ENCODE measurements at places on chromosomes 1 and 21.

DNA sequence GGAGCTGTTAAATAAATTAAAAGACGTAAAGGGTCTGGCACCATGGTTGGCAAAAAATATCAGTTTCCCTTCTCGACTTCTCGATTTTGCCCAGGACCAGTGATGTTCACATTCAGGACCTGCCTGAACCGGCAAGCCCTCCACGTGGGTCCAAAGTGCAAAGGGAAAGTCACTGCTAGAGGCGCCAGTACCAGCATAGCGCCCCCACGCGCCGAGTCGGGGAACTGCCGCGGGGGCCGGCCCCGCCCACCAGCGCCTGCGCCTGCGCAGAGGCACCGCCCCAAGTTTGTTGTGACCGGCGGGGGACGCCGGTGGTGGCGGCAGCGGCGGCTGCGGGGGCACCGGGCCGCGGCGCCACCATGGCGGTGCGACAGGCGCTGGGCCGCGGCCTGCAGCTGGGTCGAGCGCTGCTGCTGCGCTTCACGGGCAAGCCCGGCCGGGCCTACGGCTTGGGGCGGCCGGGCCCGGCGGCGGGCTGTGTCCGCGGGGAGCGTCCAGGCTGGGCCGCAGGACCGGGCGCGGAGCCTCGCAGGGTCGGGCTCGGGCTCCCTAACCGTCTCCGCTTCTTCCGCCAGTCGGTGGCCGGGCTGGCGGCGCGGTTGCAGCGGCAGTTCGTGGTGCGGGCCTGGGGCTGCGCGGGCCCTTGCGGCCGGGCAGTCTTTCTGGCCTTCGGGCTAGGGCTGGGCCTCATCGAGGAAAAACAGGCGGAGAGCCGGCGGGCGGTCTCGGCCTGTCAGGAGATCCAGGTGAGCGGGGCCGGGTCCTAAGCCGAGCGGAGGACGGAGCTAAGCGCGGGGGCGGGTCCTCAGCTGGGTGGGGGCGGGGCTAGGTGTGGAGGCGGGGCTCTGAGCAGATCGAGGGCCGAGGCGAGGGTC is at the start of gene PINK1:
Gene PINK1 (plus strand): TSS at position 269 of the 875 bp plus-strand sequence. CDS start 91 bp downstream, at position 360.
- DNase-seq = peak; percentile 85

GRCh38 chr1:178371235-178371634 is 125.5 kb downstream of the CLEC20A start:
- no peak for DNase-seq

GRCh38 chr1:193348769-193349535 is 162.5 kb upstream of the B3GALT2 start:
- DNase-seq = no peak

DNA sequence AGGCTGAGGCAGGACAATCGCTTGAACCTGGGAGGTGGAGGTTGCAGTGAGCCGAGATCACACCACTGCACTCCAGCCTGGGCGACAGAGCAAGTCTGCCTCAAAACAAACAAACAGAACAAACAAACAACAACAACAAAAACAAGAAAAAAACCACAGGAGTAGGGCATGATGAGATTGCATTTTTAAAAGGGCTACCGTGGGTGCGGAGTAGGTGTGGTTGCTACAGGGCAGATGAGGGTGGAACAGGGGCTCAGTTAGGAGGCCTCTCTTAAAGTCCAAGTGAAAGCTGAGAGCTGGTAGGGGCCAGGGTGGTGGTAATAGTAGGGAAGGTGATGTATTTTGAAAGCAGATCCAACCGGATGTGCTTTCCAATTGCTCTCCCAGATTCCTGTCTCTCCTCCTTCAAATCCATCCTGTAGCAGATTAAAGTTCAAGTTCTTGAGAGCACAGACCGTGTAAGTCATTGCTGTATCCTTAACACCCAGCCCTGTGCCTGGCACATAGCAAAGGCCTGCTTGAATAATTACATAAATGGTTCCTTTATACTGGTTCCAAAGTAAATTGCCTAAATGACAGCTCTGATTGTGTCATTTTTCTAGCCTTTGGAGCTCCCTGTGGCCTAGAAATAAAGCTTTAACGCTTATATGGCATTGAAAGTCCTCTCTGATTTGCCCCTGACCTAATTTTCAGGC is 4.2 kb upstream of the LINGO4 start:
- no peak for DNase-seq

GRCh38 chr1:95118710-95119109 is 1.6 kb downstream of the TLCD4 start:
- no peak for DNase-seq

DNA sequence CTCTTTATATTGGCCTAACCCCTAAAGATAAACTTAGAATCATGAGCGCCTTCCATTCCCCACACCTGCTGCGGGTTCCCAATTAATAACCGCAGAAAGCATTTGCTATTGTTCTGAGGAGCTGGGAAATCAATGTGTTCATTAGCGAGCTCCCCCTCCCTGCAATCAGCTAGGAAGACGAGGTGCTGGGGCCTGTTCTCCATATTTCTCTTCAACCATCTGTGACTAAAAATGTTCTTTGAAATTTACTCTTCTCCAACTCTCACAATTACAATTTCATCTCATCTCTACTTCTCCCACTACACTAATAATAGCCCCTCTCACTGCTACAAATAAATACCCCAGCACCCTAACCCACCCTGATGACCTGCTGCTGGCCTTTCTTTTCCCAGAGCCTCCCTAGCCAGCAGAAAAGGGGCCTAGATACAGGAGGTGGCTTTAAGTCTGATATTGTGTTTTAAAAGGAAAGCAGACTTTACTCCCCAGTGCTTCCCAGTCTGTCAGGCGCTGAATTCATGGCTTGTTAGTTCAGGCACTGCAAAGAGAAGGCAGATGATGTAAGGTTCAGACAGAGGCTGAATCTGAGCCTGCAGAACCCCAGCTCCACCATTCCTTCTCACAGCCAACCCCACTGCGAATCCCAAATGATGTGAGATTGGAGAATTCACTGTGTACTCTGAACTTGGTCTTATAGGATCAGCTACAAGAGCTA is 477.5 kb upstream of the DAB1 start:
- DNase-seq = no peak

DNA sequence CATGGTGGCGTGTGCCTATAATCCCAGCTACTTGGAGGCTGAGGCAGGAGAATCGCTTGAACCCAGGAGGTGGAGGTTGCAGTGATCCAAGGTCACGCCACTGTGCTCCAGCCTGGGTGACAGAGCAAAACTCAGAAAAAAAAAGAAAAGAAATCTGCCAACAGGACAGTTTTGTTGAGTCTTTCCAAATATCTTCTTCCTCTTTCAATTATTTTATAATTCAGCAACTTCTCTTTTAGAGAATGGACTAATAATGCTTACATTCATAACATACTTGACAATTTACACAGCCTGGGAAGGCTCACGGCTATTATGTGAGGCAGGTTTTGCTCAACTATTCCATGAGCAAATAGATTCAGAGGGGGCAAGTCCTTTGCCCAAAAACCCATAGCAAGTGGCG is 18.1 kb downstream of the CNR2 start:
- no peak for DNase-seq

- DNase-seq = peak; percentile 14
Observed at GRCh38 chr1:117658676-117659075, 52.8 kb downstream of the TENT5C start.

GRCh38 chr1:103162360-103162759 is 54.0 kb upstream of the COL11A1 start:
- no peak for DNase-seq

- DNase-seq = no peak
Observed at GRCh38 chr21:23986214-23986613, 1621.1 kb downstream of the MRPL39 start.

- DNase-seq = no peak
Observed at GRCh38 chr1:47838562-47839432, 158.4 kb downstream of the TRABD2B start.

DNA sequence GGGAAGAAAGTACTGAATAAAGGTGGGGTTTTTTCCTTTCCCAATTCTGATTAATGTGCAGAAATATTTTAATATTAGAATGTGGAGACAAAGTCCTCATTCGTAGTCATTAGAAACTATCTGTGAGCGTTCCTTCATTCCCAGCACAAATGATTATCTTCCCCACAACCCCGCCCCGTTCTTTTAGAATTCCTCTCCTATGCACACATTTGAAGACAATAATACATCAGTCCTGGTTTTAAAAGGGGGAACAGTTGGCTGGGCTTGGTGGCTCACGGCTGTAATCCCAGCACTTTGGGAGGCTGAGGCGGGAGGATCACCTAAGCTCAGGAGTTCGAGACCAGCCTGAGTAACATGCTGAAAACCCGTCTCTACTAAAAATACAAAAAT is 876 bp downstream of the ALDH9A1 start:
- no peak for DNase-seq

- no peak for DNase-seq
Observed at GRCh38 chr21:43829575-43830119, 35.4 kb upstream of the AGPAT3 start.

GRCh38 chr1:66732407-66733166 is 19.7 kb upstream of the DYNLT5 start:
- no peak for DNase-seq

DNA sequence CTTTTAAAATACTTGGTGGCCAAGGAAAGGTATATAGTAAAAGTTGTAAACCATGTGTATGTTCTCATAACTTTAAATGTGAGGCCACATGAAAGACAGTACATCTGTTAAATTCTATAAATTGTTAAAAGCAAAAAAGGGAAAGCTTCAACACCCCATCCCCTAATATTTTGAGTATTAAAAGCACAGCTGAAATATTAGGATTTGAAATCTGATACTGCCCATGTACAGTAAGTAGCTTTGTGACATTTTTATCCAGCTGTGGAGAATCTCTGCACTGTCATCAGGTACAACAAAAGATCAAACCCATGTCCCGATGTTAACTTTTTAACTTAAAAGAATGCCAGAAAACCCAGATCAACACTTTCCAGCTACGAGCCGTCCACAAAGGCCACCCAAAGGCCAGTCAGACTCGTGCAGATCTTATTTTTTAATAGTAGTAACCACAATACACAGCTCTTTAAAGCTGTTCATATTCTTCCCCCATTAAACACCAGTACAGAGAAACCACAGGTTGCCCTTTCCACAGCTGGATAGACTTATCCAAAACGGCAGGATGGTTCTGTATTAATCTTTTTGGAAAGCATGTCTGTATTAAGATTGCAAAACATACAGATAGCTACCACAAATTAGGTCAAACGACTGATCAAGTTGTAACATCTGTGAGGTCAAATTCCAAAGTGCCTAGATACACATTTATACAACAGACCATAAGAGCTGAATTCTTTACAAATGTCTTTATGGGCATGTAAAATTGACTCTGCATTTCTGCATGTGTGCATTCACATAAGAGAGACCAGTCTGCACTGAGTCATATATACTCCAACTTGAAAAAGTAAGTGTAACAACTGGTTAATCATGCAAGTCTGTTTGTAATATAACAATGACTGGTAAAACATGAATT is 5.2 kb downstream of the IRF2BP2 start:
- DNase-seq = no peak

DNA sequence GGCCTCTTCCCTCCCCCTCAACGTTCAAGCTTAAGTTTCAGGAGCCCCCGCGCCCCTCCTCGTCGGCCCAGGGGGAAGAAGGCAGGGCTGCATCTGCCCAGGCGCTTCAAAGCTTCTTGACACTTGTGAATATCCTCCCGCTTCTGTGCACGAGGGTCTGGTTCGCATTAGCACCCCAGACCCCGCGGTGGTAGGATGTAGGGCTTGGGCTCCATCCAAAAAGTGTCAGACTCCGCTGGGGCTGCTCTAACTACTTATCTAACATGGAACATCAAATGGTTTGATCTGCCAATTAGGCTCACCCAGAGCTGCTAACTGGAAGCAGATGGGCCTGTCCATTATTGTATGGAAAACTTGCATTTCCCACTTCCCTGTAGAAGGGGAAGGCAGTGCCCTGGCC is 28.9 kb downstream of the TAS1R2 start:
- DNase-seq = no peak

DNA sequence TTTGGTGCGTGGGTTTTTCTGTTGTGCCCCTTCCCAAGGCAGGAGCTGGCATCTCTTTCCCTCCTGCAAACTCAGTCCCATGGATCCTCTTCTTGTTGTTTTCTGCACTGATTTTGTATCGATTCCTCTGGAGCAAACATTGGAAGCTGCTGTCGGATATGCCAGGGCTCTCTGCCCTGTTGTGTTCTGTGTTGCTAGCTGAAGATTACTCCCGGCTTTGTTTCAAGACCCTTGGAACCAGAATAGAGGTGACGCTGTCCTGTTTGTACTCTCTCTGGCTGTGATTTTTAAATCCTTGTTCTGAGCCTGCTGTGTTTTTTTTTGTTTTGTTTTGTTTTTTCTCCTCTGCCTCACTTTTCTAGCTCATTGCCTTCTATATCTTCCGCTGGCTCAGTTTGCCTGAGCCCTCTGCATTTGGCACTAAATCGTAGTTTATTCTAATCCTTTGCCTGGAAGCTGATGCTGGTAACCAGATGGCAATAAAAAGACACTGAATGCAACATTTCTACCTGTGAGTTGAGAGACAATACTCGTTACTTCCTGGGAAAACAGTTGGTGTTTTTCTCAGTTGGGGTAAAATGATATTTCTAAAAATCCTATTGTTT is 67.0 kb downstream of the BACH1 start:
- no peak for DNase-seq

- DNase-seq = no peak
Observed at GRCh38 chr1:17965515-17966100, 142.0 kb upstream of the IGSF21 start.

GRCh38 chr1:71351438-71351837 is 270.6 kb upstream of the ZRANB2 start:
- DNase-seq = no peak

GRCh38 chr1:26388791-26389445 is 16.4 kb upstream of the ZNF683 start:
- no peak for DNase-seq

DNA sequence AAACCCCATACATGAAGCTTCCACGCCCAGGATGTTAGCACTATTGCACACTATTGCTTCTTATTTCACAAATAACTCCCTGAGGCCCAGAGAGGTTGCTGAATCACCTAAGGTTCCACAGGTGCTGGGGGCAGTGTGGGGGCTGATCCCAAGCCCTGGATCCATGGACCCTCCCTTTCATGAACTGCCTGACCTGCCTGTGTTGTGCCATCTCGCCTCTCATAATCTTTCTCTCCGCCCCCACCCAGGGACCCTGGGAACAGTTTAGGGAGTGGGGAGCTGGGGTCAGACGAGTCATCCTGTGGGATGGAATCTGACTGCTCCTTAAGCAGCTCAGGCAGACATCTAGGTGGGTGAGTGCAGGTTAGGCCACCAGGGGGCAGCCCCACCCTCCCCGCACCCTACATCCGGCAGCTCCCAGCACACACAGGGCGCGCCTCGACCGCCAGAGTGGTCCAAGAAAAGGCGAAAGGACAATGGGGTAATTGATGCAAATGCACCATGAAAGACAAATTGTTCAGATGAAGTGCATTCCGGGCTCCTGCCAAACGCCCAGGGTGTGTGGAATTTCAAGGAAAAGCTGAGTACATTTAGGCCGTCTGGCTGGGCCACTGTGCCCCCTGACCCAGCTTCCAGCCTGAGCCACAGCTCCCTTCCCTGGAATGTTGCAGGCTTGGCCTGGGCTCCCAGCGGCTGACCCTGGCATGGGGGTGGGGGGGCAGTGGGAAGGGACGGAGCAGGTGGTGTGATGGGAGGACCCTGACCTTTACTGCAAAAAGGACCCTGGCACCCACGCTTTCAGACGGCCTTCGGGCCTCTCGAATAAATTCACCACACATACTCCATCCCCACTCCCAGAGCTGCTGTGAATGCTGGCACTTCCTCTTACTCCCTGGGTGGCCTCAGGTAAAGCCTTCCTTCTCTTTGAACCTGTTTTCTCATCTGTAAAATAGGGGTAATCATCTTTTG is 20.8 kb downstream of the PHLDA3 start:
- DNase-seq = peak; percentile 76

GRCh38 chr1:206030191-206030590 is 6.5 kb upstream of the CTSE start:
- no peak for DNase-seq

- DNase-seq = no peak
Observed at GRCh38 chr1:151963288-151963687, 30.4 kb downstream of the S100A10 start.

GRCh38 chr1:30852026-30852425 is 56.5 kb downstream of the SDC3 start:
- peak; percentile 86 for DNase-seq

All from thyroid gland (tissue), 4 donors.